ENCODE measurements at places on chromosomes 6 and 20.

DNA sequence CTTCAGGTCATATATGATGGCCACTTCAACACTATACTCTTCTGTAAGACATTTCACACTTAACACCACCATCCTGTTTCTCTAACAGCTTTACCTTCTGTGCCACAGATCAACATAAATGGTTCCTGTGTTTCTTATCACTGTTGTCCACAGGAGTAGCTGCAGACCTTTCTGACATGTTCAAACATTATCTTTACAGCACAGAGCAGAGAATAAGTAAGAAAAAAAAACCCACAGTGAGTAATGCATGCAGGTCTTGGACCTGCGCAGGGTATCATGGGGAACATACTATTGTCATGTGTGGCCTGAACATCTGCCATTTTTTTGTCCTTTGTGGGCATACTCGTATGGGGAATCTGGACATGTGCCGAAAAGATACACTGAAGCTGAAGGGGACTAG, 161.9 kb downstream of the KIF16B start:
- no peak for DNase-seq

- DNase-seq, result no peak
These were observed 137.0 kb downstream of the MRPL14 start for GRCh38 chr6:43990275-43990626.

DNA sequence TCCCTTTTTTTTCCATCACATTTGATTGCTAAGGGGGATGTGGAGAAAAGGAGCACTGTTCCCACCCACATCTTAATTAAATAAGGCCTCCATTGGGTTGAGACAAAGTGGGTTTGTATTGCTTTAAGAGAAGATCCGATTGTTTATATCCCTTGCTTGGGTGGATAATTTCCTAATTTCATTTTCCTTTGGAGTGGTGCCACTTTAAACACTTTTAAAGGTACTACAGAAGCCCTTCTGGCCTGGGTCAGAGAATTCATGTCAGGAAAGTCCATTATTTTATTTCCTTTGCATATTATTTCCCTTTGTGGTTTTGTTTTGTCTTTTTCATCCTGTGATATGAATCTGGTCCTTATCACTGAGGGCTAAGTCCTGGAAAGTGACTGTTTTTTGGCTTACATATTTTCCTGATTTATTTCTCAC, 56.9 kb downstream of the PHACTR2 start:
- no peak for DNase-seq

- DNase-seq, result no peak
These were observed 6.9 kb upstream of the SPDEF start for GRCh38 chr6:34562861-34563512.

DNA sequence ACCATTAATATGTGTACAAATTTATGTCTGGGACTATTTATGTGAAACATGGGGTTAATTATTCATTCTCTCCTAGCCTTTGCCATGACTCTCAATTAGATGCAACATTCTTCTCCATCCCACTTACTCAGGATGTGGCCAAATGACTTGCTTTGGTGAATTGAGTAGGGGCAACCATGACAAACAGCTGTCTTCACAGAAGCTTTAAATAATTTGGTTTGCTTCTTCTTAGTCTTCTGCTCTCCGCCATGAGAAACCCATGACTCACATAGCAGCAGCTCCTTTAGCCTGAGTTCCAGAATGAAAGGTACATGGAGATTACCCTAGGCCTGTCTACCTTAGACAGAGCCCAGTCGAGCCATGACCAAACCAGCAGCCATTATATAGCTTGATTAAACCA, 74.7 kb downstream of the FRK start:
- no peak for DNase-seq

DNA sequence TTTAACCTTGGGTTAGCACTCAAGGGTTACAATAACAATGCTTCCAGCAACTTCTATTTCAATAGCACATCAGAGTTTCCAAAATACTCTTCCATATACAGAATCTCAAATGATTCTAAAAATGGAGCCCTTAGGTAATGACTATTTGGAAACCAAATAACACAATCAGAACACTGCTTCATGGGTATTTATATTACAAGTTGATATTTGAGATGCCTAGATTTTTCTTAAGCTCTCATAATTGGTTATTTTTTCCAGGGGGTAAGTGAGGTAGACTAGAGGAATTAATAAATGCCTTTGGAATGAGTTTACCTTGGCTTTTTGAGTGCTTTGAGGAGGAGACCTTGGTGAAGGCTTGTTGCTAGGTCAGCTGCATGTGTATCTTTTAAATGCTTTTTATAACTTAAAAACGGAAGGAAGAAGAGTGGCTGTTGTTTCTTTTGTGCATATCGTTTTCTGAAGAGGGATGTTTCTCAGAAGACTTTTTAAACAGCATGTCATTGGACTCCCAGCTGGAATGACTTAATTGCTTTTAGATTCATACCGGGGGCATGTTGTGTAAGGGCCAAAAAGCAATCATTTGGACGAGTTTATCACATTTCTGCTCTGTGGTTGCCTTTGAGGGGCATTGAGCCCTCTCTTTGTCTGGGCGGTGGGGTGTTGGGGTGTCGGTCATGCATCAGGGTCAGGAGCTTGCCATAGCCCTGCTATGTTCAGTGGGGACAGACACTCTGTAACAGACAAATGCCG, 186.0 kb downstream of the DTNBP1 start:
- no peak for DNase-seq

GRCh38 chr6:32177183-32177787, 920 bp upstream of the RNF5 start:
- DNase-seq, result no peak

DNA sequence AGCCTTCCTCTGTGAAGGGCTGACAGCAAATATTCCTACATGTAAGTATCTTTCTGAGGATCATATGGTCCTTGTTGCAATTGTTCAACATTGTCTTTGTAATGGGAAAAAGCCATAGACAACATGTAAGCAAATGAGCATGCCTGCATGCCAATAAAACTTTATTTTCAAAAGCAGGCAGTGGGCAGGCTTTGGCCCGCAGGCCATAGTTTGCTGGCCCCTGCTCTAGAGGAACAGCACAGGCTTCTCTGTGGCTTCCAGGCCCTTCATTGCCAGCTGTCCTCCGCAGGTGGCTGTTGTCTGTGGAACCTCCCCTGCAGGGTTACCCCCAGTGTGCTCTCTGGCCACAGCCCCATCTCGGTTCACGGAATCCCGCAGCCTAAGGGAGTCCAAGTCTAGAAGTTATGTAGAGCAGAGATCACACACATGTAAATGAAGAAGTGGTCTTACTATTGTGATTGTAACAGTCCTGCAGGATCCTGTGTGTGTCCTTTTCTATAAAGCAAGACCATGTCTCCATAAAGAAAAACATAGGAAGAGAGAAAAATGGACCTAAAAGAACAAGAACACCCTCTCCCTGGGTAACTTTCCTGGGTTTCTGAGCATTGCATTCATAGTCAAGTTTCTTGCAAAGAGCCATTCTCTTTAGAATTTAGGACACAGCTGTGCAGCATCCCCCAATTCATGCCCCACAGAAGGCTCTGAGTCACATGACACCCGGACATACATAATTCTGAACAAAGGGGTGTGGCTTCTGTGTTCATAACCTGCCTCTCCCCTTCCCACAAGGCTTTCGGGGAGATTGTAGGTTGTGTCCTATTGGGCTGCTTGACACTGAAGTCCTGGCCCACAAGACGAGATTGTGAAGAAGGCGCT, 10.0 kb downstream of the UNC93A start:
- no peak for DNase-seq

- DNase-seq, result no peak
These were observed 34.0 kb downstream of the CPNE5 start for GRCh38 chr6:36805096-36805797.

DNA sequence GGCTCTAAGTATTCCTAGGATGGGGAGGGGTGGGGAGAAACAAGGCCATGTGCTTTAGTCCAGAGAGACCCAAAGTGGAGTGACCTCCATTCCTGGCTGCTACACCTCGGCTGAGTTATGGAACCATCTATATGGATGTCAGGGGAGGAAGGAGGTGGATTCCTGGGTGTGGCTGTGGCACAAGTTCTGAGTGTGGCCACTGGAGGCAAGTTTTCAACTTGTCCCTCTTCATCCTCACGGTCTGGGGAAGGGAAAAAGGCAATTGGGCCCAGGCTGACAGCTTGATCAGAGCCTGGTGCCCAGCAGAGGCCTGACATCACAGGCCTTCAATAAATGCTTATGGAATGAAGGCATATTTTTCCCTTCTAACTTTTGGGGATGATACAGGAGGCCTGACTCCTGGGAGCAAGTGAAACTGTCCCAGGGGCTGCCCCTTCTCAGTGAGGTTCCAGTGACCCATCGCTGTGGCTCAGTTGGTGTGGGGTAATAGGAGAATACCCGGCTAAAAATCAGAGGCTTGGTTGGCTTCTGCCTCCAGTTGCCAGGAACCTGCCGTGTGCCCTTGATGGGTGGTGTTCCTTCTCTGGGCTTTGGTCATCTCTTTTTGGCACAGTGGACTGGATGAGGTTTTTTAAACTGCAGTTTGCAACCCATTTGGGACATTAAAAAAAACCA, 1.8 kb upstream of the ITPR3 start:
- no peak for DNase-seq

- no peak for DNase-seq
These were observed 2.9 kb upstream of the SOD2 start for GRCh38 chr6:159695984-159696383.

- no peak for DNase-seq
These were observed 126.2 kb downstream of the CD164 start for GRCh38 chr6:109255946-109256640.

DNA sequence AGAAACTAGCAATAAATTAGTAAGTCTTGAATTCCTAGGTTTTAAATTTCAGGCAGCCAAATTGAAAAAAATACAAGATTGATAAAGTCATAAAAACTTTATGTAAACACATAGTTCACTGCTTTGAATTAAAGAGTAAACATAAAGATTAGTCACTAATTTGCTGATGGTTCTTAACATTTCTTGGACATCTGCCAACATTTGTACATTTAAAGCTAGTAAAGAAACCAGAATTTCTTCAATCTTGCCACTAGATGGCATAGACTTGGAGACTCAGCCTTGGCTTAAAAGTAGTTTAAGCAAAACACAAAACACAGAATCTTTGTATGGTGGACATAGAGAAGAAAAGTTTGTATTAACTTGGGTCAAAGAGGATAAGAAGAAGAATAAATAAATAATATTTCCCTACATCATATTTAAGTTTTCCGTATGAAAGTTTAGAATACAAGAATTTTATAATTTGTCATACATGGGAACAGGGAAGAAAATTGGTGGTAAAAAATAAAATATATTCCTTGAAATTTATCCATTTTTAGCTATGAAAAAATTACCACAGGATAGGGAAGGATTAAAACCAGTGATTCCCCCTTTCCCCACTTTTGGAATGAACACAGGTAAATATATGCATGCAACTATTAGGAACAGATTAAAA, 41.7 kb upstream of the FAM135A start:
- DNase-seq, result no peak

GRCh38 chr6:109328629-109329028, 53.6 kb downstream of the CD164 start:
- DNase-seq, result no peak

DNA sequence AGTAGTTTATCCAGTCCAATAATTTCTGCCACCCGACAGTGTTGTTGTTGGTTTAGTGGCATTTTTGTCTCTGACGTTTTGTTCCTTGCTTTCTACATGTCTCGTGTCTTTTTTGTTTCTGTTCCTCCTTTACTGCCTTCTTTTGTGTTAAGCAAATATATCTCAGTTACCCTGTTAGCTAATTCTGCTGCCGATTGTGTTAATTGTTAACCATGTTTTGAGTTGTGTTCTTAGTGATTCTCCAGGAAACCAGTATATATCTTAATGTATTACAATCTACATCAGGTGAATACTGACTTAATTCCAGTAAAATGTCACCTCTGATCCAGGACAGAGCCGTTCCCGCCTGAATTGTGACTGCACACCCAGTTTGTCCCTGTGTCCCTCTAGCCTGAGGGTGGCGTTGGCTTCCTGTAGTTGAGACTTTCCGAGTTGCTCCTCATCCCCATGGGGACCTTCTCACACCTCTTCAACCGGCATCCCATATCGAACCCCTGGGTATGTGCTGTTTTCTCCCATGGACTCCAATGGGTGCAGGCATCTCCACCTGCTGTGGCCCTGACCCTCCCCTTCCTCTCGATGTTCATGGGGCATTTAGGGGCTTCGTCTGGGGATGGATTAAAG, 35.8 kb upstream of the BHLHE23 start:
- no peak for DNase-seq

- no peak for DNase-seq
These were observed 200.5 kb downstream of the ARID1B start for GRCh38 chr6:156977527-156978291.

- no peak for DNase-seq
These were observed 58.9 kb downstream of the THBS2 start for GRCh38 chr6:169194737-169195136.

Data from dorsolateral prefrontal cortex (tissue), 122 donors.